ENCODE measurements at places on chromosomes 12 and 14.

DNA sequence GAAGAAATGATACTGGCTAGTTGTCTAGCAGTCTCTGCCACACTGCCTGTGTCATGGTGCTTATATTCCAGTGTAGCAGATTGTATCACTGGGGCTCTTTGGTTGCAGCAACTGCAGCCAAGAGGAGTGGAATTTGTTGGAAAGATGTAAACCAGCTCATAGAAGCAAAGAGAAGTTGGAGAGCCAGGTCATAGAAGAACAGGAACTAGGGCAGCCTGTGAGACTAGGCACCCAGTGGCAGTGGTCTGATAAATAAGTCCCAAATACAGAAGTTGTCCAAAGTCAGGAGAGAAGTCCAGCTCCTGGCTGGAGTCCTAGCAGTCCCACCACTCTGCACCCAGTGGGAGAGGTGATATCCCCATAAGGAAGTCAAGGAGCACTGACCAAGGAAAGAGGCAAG lies 172.5 kb upstream of the ARID2 start:
- peak; percentile 65 for DNase-seq

DNA sequence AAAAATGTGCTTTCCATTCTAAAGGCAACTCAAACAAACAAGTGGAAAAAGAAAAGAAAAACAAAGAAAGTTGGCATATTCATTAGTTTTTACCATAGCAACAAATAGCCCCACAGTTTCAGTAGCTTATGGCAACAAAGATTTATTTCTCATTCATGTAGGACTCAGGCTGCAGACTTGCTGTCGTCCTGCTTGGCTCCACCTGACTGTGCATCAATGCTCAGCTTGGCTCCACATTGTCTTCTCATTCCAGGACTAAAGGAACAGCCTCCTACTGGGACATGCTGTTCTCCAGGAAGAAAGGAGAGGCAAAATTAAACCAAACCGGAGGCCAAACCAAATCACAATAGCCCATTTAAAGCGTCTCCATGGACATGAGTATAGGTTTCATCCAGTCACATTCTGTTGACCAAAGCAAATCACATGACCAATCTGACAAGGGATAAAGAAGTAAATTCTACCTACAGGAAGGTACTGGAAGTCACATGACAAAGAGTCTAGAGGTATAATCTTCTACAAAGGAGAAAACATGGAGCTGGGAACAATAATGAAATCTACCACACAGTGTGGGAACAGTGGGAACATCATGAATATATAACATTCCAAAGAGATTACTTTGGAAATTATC lies 222.5 kb downstream of the PIK3C2G start:
- no peak for DNase-seq

DNA sequence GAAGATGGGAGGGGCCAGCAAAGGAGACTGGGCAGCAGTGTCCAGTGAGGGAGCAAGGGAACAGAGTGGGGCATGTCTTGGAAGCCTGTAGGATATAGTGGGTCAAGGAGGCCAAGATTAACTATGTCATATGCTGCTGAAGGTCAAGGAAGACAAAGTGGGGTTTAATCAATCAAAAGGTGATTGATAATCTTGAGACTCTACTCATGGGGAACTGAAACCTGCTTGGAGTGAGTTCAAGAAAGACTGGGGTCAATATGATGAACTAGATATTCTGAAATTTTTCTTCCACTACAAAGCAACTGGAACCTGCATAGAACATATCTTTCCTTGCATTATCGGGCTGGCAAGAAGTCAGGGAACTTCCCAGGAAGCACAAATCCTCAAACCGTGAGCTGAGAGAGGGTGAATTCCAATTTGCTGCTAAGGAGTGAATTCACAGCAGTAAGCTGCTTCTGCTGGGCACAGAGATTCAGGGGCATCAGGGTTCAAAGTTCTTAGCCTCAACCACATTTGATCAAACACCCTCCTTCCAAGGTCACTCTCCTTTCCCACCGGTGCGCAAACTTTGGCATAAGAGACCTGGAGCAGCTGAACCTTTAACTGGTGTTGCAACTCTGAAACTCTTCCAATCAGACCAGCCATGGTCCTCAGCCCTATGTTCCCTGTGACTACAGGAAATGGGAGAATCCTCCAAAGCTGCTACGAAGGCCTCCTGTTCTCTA lies 40.3 kb upstream of the DCD start:
- no peak for DNase-seq

- no peak for DNase-seq
These were observed 12.1 kb upstream of the ANO6 start for GRCh38 chr12:45203767-45204166.

DNA sequence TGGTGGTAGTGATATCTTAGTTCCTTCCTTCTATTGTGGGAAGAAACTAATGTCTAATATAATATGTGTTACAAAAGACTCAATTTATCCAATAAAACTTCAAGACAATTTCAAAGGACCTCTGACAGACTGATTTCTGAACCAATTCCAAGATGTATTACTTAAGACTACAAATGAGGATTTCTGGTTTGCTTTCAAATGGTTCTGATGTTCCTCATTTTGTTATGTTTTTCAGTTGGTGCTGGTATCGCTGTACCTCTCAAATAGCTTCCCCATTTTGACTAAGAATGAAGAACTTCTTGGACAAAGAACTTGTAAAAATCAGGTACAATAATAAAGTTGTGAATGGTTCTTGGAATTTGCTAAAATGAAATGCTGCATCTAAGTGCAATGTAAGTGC lies 19.4 kb upstream of the MBIP start:
- peak; percentile 42 for DNase-seq

- DNase-seq, result peak; percentile 47
These were observed 877 bp downstream of the BAG5 start for GRCh38 chr14:103561381-103562178.

DNA sequence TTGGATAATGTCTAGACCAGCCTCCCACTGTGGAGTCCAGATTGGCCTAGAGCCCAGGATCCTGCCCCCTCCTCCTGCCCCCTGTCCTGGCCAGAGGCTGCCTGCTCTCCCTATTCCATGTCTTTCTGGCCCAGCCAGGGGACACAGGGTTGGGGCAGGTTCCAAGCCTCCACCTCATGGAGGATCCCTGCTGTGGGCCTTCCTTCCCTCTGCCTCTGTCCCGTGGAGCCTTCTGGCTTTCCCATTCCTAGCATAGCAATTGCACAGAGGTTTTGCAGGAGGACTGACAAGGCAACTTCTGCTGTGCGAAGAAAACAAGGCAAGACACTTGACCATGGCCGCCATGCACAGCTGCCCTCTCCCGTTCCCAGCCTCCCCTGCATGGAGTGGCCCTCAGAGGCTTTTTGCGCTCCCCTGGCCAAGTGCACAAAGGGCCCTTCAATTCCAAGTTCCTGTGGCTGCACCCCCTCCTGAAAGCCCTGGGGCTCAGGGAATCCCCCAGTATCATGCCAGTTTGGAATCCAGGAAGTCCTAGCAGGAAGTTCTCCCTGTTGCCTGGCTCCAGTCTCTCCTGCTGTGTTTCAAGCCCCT lies 42.1 kb downstream of the KRT80 start:
- DNase-seq, result no peak

DNA sequence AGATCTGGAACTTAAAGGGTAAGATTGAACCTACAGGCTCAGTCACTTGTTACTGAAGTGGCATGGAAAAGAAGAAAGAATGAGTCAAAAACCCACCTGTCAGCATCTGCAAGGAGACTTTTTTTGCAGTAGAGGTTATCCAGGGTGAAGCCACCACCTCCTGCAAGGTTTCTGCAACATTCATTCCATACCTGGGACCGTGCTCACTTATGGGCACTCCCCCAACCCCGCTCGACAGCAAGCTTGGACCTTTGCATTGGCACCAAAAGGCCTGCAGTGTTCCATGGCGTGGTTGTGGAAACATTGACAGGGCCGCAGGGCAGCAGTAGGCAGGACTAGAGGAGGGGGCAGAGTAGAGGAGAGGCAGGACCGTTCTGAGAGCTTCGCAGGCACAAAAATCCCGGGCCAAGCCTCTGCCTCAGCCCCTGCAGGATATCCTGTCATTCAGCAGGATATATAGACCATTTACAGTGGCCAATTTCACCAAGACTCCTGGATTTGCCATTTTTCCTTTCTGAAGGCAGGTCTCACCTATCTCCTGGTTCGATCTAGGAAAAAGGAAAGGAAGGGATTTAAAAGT lies at the start of gene STAB2:
TSS of gene STAB2 (plus strand) at position 483 of the 580 bp plus-strand sequence. CDS start 204 bp downstream, outside the sequence.
- DNase-seq, result no peak

- no peak for DNase-seq
These were observed 250.2 kb downstream of the ANO2 start for GRCh38 chr12:5694759-5695409.

GRCh38 chr12:120498870-120499515 lies 3.1 kb downstream of the DYNLL1 start:
- no peak for DNase-seq

- no peak for DNase-seq
These were observed 6.0 kb downstream of the CHPT1 start for GRCh38 chr12:101703487-101703886.

DNA sequence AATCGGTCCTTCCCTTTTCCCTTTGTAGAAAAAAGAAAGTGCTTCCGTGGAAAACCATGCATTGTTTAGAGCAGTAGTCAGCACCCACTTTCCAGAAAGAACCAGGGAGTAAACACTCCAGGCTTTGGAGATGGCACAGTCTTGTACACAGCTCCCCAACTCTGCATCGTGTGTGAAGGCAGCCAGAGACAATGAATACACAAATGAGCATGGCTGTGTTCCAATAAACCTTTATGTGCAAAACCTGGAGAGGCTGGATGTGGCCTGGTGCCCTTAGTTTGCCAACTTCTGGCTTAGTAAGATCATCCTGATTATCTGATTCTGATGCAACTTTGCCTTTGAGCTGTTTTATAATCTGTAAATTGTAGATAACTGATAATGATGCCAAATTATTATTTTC lies 463.4 kb upstream of the TMEM132C start:
- no peak for DNase-seq

- DNase-seq, result no peak
These were observed 10.4 kb downstream of the PTGES3 start for GRCh38 chr12:56677680-56678079.

DNA sequence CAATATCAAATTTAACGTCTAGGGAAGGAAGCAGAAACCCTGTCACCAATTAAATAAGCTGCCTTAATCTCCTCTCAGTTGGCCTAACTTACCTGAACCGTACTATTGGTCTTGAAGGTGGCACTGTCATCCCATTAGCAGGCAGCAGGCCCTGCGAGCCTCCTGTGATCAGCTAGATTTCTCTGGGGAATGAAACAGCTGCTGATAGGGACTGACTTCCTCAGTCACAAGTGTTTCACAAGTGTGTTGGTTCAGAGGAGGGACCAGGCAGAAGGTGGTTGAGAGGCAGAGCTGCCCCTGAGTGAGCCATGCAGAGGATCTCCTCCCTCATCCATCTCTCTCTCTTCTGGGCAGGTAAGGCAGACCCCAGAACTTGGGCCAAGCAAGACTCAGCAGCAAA lies 166.8 kb downstream of the DAD1 start:
- DNase-seq, result peak; percentile 21

- DNase-seq, result no peak
These were observed 8.9 kb upstream of the ETNK1 start for GRCh38 chr12:22615963-22616501.

DNA sequence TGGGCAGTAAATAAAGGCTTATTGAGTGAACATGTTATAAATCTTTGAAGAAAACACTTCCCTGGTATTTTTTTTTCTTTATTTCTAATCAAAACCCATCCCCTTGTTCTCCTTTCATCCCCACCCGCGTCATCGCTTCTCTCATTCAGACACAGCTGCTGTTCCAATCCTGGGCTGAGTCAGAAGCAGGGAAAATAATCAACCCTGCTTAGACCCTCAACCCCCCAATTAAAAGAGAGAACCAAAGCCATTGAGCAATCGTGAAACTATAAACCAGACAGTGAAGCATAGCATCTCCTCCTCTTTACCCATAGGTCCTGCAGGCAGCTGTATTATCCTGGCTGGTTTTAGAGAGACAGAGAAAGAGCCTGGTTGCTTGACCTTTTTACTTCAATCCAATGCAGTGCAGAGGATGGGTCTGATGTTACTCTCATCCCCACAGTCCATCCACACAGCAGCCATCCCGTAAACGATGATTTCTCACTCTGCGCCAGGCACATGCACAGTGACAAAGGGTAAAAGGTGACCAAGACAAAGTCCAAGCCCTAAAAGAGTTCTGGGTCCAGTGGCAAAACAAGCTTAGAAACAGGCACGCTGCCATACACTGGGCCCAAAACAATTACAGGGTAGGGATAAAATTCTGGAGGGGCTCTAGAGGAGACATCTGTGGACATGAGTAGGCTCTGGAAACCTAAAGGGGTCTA lies 238.3 kb downstream of the GALC start:
- DNase-seq, result peak; percentile 36

DNA sequence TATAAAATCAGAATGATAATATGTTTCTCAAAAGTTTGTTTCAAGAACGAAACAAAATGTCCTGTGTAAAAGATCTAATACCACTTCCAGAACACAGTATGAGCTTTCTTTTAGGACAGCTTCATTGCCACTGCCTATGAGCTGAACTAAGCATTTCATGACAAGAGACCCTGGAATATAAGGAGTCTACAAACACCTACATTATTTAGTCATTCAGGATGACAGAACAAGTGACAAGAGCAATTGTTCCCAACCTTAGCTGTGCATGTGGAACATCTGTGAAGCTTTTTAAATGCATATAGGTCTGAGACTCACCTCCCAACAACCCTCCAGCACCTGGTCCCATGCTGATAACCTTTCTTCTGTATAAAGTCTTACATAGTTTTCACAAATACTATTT lies 103.1 kb upstream of the GARIN6 start:
- DNase-seq, result no peak

GRCh38 chr12:6377667-6377994 lies 2.3 kb upstream of the SCNN1A start:
- DNase-seq, result no peak

- no peak for DNase-seq
These were observed 236.1 kb upstream of the DDHD1 start for GRCh38 chr14:53389202-53389601.

- peak; percentile 87 for DNase-seq
These were observed 153.9 kb downstream of the PRKCH start for GRCh38 chr14:61475316-61475715.

GRCh38 chr12:6684609-6685008 lies 4.6 kb downstream of the ZNF384 start:
- DNase-seq, result peak; percentile 64

DNA sequence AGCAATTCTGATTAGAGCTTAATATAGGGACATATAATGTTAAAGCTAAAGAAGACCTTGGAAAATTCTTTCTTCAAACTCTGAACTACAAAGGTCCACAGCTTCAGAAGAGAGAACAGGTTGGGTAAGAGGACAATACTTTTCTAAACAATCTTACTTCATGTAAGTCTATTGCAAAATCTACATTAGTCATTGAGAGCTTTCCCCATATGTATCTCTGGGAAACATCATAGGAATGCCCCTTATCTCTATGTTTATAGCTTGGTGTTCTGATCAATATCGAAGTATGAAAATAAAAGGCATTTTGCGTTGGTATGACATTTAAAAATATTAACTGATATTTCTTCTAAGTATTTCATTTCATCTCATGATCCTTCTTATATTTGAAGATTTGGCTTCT lies 962.6 kb downstream of the AACS start:
- DNase-seq, result no peak

- no peak for DNase-seq
These were observed 166.2 kb upstream of the CPNE8 start for GRCh38 chr12:39071611-39072010.

- DNase-seq, result no peak
These were observed 2.3 kb upstream of the ZNF384 start for GRCh38 chr12:6691473-6691872.

- no peak for DNase-seq
These were observed 21.1 kb upstream of the AKAP6 start for GRCh38 chr14:32307881-32308582.
